Stimulated activated CD4-positive, alpha-beta T cell treated with anti-CD3 and anti-CD28 coated beads, Interleukin-1b, Interleukin-23, amount 100 ng/mL, for 1 hour (primary cell): ENCODE measurements at places on chromosomes 1 and 21.

- DNase-seq, result peak; percentile 15
Measured at GRCh38 chr21:35528116-35529042, 479.3 kb upstream of the RUNX1 start.

- DNase-seq, result no peak
Measured at GRCh38 chr1:14255711-14256110, 342.8 kb upstream of the KAZN start.

DNA sequence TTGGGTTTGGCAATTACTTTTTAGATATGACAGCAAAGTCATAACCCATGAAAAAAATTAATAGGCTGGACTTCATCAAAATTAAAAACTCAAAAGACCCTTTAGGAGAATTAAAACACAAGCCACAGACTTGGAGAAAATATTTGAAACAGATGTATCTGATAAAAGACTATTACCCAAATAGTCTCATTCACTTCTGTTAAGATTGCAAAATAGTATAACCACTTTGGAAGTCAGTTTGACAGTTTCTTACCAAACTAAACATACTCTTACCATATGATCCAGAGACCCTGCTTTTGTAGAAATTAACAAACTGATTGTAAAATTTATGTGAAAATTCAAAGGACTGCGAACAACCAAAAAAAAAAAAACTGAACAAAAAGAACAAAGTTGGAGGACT is 32.5 kb upstream of the SLC44A3 start:
- no peak for DNase-seq

DNA sequence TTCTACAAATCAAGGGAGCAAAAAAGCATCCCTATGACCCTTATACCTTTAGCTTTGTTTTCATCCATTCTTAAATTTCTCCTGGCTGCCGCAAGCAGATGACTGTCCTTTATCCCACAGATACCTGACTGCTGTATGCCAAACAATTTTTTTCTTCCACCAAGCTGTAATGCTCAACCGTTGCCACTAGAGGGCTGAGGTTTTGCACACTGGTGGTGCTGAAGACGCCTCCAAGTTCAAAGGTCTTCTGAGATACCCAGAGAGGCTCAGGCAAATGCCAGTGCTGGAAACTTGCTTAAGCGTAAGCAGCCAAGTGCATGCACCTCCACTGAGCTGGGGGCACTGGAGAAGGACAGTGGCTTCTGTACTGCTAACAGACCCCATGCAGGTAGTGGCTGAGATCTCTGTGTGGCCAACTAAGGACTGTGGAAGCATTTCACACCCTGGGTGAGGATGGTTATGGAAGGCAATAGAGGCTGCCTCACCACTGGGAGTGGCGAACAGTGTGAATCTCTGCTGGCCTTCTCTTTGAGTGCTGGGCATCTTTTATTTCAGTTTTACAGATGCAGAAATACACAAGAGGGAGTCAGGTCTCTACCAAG is 28.5 kb downstream of the CNIH3 start:
- peak; percentile 15 for DNase-seq

- DNase-seq, result no peak
Measured at GRCh38 chr1:56915960-56916359, 49.9 kb downstream of the C8B start.

DNA sequence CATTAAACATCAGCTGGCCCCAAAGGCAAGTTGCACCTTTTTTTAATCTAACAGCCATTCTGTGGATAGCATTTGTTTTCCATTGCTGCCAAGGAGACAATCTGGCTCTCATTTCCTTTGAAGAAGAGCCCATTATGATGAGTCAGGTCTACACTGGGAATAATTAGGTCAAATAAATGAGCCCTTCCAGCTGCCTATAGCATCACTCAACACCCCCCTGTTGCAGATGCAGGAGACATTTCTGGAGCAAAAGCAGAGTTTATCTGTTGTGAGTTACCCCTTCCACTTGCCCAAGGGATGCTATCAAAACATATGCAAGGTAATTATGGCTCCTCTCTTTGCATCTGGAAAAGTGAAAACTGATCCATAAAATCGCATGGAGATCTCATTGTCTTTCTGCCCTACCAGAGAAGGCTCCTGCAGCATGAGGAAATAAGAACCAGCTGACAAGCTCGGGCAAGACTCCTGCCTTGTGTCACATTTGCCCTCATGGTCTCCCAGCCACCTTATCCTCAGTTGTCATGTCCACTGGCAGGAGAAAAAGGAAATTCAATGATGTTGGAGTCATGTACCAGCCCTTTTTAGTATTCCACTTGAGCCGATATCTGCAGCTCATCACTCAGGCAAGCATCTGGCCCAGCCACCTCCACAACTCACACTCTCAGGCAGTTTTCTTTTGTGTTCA is 135.9 kb downstream of the SLC30A10 start:
- DNase-seq, result no peak

- no peak for DNase-seq
Measured at GRCh38 chr1:94927405-94928175, 680 bp upstream of the CNN3 start.

GRCh38 chr1:227131193-227131592 is 187.1 kb downstream of the CDC42BPA start:
- DNase-seq, result no peak

DNA sequence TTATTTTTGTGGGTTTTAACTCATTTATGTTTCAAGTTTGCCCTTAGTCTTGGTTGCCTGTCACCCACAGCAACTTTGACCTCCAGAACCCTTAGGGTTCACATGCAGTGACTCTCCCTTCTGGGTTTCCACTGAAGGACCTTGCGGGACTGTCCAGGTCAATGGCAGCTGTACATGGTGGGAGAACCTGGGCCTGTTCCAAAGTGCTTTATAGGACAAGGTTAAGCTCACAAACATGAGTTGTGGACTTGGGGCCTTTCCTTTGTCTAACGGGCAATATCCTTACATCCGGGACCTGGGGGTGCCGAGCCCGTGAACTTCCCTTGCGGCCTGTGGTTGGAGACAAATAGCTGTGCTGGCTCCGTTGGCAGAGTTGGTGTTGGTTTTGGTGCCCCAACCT is 77.8 kb downstream of the CD58 start:
- no peak for DNase-seq

DNA sequence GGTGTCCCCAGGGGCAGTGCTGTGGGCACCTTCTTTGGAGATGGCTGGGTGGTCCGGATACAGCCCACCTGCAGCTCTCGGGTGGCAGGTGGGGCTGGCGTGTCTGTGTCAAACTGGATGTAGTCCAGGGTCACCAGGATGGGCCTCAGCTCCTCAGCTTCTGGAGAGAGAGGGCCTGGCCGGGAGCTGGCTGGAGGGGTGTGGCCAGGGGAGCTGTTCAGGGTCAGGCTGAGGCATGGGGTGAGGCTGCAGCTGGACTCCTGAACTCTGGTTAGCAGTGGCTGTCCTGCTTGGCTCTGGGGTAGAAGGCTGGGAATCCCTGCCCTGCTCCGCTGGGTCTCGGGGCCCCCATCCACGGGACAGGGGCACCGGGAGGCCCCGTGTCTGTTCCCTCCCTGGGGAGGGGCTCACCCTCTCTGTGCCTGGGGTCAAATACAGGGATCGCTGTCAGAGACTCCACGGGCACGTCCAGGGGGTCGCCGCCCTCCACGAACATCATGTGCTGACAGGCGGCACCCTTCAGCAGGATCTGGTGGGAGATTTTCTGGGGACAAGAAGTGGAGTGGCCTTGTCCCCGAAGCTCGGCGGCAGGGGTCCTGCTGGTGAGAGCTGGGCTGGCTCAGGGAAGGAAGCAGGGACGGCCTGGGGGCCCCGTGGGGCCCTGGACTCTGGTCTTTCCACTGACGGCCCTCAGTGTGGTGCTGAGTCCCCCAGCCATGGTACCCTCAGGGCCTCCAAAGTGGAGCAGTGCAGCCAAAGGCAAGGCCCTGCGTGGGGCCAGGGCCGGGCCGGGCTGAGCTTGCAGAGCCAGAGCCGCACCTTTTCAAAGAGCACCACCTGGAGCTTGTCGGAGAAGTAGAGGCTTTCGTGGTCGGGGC is 4.1 kb upstream of the TMEM52 start:
- no peak for DNase-seq

DNA sequence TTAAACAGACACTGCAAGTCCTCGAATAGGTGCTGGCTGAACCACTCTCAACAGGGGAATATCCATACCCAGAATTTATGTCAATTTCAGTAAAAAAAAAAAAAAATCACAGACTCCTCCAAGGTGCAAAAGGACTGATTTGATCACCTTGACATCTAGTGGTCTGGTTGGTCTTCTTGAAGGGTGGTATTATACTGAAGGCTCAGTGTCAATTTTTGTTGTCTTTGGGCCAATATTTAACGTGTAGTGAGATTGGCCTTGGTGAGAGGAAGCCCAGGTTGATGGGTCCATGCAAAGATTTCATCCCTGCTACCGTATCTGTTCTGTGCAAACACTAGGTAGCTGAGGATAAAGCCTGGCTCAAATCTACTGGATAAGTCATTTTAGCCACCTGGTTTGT is 4.0 kb upstream of the GBP5 start:
- no peak for DNase-seq

- no peak for DNase-seq
Measured at GRCh38 chr1:2236695-2237677, 8.9 kb downstream of the SKI start.

DNA sequence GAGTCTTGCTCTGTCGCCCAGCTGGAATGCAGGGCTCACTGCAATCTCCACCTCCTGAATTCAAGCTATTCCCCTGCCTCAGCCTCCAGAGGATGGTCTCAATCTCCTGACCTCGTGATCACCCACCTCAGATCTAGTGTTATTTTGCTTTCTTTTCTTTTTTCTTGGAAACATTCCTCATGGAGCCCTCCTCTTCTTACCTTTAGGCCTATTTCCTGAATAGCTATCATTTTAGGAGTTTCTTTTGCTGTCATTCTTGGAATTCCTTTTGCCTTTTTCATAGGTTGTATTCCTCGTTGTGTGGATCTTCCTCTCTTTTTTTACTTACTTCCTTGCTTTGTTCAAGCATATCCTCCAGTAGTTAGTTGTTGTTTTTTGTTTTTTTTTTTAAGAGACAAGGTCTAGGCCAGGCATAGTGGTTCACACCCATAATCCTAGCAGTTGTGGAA is 173.8 kb downstream of the RASAL2 start:
- DNase-seq, result no peak

- no peak for DNase-seq
Measured at GRCh38 chr1:176552217-176552991, 89.4 kb downstream of the PAPPA2 start.

GRCh38 chr1:111275780-111276433 is 14.7 kb upstream of the CHIA start:
- no peak for DNase-seq

DNA sequence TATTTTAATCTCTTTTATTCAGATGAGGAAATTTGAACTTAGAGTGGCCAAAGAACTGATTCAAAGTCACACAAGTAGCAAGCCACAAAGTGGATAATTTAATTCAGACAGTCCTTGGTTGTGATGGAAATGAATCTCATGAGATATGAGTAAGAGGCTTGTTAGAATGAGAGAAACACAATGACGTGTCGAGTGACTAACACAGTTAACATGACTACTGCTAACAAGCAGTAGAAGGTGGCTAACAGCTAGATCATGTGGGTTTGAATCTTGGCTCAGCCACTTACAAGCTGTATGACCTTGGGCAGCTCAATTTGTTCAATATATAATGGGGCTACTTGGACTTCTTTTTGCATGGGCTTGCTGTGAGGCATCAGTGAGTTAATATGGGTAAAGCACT is 104.5 kb upstream of the LMO4 start:
- no peak for DNase-seq

DNA sequence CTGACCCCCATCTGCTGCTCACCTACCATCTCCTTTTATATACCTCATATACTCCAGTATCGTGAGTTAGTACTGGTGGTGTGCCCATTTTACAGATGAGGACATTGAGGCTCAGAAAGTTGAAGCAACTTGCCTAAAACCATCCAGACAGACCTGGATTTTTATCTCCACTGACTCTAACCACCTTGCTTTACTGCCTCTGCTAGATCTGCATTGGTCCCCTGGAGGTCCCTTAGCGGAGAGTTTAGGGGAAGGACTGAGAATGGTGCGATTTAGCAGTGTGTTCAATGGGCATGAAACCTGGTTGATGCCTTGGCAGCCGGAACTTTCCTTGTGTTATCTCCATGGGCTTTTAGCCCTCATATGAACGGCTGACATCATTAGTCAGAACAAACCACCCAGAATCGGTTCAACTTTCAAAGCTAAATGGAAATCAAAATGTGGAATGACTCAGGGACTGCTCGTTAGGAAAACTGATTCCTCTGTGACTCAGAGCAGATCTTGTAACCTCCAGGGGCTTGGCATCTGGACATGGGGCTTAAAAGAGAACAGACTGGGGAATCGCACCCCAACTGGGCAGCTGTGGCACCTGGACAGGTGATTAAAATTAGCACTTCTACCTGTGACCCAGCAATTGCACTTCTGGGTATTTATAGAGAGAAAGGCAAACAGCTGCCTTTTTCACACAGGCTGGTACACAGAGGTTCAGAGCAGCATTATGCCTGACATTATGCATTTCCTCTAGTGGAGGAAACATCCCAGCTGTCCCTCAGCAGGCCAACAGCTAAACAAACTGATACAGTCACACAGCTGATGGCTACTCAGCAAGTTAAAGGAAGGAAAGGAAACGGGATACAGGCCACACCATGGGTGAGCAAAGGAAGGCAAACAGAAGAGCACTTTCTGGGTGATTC is 25.3 kb downstream of the TMEM51 start:
- no peak for DNase-seq

GRCh38 chr21:34590520-34590919 is 24.4 kb downstream of the RCAN1 start:
- DNase-seq, result no peak

DNA sequence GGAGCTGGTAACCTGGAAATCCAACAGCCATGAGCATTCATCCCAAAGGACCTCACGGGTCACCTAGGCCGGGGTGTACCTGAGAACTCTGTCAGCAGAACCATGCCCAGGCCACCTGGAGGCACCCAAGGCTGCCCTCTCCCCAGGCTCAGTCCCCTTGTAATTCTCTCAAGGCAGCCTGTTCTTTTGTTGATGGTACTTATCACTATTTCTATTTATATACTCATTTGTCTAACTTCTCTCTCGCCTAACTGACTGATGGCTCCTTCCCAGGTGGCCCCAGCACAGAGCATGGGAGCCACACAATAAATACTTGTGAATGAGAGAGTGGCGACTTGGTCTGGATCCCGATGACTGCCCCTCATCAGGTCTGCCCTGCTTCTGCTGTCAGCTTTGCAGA is 16.7 kb downstream of the CASP9 start:
- no peak for DNase-seq

DNA sequence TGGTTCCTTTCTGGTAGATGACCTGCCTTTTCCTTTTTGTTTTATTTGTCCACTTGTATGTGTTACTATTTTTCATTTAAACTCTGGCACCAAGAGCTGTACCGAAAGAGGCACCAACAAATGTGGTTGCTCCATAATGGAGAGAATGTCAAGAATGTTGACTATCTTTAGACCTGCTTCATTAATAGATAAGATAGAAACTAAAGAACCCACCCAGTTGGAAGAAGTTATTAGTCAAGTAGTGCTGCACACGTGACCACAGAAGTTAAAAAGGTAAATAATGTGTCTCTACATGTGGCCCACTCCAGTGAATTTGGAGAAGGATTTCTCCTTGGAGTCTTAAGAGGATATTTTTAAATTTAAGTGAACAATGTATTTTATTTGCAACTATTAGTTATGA is 9.3 kb downstream of the ATP1A1 start:
- no peak for DNase-seq
